ENCODE measurements at places on chromosomes 7 and 10. TPM values are rescaled to one million over a fixed set of nuclear protein-coding genes. Genes with fewer than 3 reads are reported as not detected.

Gene LRRC4
- total RNA-seq: 9.9 TPM

Gene TMEM176A
- total RNA-seq: 0.74 TPM

Gene TUBAL3
- 0.15 TPM for total RNA-seq

GRCh38 chr10:22455068-22455857 is 110.0 kb downstream of the SPAG6 start:
- H3K4me3 ChIP-seq: no peak overlapping the region
- no peaks in the 10 kb centered on the region for H3K36me3 ChIP-seq
- H3K4me1 ChIP-seq: no peaks in the 10 kb centered on the region
- no peak for DNase-seq
- H3K27ac ChIP-seq: no peak overlapping the region

Data from WTC11 (cell line).